ENCODE measurements at places on chromosomes 13 and 19.

- no peak for DNase-seq
Measured at GRCh38 chr19:7921967-7922835, 2.1 kb downstream of the SNAPC2 start.

GRCh38 chr19:16027528-16027927 is 48.8 kb upstream of the TPM4 start:
- DNase-seq, result no peak

GRCh38 chr13:98927951-98928927 is 49.6 kb downstream of the DOCK9 start:
- no peak for DNase-seq

- DNase-seq, result no peak
Measured at GRCh38 chr13:54614726-54615125, 1586.1 kb downstream of the OLFM4 start.

DNA sequence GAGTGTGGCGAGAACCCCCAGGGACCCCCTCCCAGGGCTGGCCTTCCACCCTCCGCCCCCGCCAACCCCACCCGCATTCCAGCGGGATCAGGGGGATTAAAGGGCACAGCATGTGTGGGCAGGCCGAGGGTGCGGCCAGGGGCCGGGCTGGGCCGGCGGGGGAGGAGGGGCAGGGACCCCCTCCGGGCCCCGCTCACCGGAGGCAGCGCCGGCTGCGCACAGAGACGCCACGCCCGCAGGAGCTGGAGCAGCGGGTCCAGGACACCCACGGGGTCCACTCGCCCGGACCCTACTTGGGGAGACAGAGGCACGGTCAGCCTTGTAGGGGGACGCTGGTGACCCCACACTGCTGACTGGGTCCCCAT is 2.4 kb downstream of the ADAMTSL5 start:
- DNase-seq, result no peak

GRCh38 chr13:74115133-74115532 is 19.1 kb downstream of the KLF12 start:
- no peak for DNase-seq

GRCh38 chr19:51071095-51071405 is 6.2 kb upstream of the KLK13 start:
- no peak for DNase-seq
